ENCODE measurements at places on chromosomes 1 and 21.

- H3K36me3 ChIP-seq: no peaks in the 10 kb centered on the region
- H3K4me1 ChIP-seq: no peaks in the 10 kb centered on the region
- H3K27ac ChIP-seq: no peak overlapping the region
- no peak overlapping the region for H3K4me3 ChIP-seq
- DNase-seq: no peak
Measured at GRCh38 chr1:61569303-61569621, 155.7 kb downstream of the TM2D1 start.

- no peaks in the 10 kb centered on the region for H3K36me3 ChIP-seq
- no peaks in the 10 kb centered on the region for H3K27me3 ChIP-seq
- H3K4me3 ChIP-seq: no peak overlapping the region
Measured at GRCh38 chr1:96076589-96076988, 645.0 kb upstream of the PTBP2 start.

DNA sequence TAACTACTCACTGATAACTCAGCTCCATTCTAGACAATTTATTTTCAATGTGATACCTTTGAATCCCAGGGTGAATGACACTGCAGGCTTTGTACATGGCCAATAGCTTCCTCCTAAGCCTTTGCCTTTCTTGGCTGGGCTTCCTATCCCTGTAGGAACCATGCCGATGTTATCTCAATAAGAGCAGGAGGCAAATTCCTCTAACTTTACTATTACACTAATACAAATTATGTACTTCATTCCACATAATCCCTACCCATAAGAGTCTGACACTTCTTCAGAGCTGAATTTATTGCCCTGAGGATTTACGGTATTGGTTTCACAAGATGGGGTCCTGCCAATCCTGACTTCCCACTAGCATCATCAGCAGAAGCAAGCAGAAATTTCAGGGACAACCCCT, 14.0 kb downstream of the TGFBR3 start:
- no peak overlapping the region for H3K27ac ChIP-seq
- H3K4me1 ChIP-seq: peaks cover 6% of the 10 kb centered on the region
- H3K4me3 ChIP-seq: no peak overlapping the region
- H3K36me3 ChIP-seq: no peaks in the 10 kb centered on the region
- H3K27me3 ChIP-seq: no peaks in the 10 kb centered on the region

- no peaks in the 10 kb centered on the region for H3K36me3 ChIP-seq
- no peak overlapping the region for H3K27ac ChIP-seq
- H3K4me1 ChIP-seq: no peaks in the 10 kb centered on the region
Measured at GRCh38 chr1:9628541-9629444, 22.7 kb upstream of the PIK3CD start.

DNA sequence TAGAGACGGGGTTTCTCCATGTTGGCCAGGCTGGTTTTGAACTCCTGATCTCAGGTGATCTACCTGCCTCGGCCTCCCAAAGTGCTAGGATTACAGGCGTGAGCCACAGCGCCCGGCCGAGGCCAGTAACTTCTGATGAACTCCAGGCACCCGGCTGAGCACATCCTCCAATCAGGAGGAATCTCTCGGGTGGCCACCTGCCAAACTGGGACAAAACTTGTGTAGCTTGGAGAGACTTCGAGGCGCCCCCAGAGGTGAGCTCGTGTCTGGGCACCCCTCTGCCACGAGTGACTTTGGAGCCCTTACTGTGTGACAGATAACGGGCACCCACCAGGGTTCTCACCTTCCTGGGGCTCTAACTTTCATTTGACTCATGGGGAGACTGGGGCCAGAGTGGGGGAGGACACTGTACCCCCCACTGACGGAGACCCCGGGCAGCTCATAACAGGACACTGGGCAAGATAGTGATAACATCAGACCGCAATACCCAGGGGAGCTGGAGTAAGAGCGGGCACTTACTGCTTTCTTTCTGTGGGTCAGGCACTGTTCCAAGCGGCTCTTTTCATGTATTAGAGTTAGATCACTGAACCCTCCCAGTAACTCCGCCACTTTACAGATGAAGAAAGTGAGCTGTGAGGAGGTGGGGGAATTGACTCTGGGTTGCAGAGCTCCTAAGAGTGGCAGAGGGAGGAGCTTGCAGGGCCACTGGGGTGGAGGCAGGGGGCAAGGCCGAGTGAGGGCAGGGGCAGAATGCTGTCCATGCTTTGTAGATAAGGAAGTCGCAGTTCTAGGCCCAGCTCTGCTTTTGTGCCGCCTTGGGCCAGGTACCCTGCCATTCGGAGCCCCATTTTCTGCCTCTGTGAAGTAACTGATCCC, 1.9 kb upstream of the PADI2 start:
- H3K36me3 ChIP-seq: no peaks in the 10 kb centered on the region
- H3K27me3 ChIP-seq: peaks cover 18% of the 10 kb centered on the region
- no peak overlapping the region for H3K27ac ChIP-seq
- H3K4me3 ChIP-seq: no peak overlapping the region
- DNase-seq: peak; percentile 60

DNA sequence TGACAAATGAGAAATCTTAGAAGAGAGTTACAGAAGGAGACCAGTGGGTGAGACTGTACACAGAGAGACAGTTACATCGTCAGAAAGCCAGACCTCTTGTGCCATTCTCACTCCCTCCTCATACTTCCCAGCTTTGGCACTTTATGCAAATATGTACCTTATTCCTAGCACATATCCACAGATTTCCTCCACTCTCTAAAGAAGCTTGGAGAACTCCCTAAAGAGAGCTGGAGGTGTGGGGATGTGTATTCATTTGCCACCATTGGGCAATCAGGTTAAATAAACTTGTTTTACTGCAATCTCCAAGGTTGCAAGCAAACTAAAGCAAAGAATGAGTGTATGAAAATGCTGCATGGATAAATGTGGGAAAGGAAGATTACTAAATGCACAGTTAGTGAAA, 380.9 kb upstream of the PRMT6 start:
- DNase-seq: no peak
- H3K4me1 ChIP-seq: no peaks in the 10 kb centered on the region
- H3K4me3 ChIP-seq: no peak overlapping the region
- no peaks in the 10 kb centered on the region for H3K27me3 ChIP-seq

DNA sequence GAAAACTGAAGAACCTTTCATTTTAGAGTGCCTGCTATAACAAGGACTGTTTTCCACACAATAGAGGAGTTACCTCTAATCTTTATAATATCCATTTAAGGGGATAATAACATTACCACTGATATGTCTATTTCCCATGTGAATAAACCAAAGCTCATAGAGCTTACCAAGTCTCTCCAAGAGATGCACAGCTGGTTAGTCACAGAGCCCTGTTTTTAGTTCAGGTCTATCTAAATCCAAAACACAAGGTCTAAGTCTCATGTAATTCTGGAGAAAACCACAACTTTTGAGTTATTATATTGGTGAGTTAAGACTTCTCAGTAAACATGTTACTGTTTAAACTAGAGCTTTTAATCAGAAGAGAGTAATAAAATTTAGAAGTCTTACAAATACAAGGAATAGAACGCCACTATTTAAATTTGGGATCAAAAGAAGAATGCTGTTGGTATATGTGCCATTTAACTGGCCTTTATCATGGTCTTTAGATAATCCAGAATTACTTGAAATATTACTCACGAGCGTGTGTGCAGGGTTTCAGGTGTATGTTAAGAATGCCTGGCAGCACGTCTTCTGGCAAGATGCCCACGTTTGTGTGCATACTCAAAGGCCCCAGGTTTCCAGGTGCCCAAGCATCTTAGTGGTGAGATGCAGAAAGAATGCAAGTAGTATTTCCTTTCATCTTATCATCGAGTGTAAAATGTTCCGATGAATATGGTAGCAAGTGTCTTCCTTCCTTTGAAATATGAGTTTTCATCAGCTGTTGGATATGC, 190.6 kb downstream of the FMN2 start:
- no peaks in the 10 kb centered on the region for H3K27me3 ChIP-seq
- H3K27ac ChIP-seq: no peak overlapping the region
- H3K36me3 ChIP-seq: no peaks in the 10 kb centered on the region
- H3K4me1 ChIP-seq: no peaks in the 10 kb centered on the region
- no peak overlapping the region for H3K4me3 ChIP-seq

DNA sequence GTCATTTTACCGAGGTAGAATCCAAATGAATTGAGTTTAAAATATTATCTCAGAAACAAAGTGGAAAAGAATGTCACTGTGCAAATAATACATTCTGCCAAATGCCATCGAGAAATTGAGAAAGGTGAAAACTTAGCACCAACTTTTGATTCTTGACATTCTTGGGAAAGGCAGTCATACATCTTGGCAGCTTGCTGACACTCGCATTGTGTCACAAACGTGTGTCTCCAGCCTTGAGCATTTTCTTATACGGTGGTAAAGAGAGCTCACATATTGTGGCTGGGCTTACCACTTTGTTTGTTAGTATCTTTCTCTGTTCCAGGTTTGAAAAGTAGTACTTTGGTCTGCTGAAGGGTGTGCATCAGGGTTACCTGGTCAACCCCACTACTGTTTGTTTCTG, 1456.1 kb downstream of the BRINP3 start:
- DNase-seq: no peak
- no peaks in the 10 kb centered on the region for H3K4me1 ChIP-seq
- no peaks in the 10 kb centered on the region for H3K36me3 ChIP-seq
- H3K4me3 ChIP-seq: no peak overlapping the region
- no peaks in the 10 kb centered on the region for H3K27me3 ChIP-seq

DNA sequence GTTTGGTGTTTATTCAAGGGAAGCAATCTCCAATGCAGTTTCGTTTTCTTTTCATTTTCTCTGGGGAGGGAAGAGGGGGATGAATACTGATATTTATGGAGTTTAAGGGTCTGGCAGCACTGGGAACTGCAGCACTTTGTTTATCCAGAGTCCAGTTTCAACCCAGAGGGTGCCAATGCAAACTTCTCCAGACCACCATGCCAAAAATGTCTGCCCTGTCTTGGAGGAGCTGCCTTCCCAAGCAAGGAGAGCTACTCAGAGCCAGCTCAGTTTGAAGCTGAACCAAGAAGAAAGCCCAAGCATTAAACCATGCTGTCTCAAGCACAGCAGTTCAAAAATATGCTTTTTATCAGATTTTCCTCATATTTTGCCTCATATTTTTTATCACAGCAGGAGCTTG, 589.7 kb downstream of the LMO4 start:
- no peak overlapping the region for H3K27ac ChIP-seq
- no peaks in the 10 kb centered on the region for H3K4me1 ChIP-seq
- no peak overlapping the region for H3K4me3 ChIP-seq
- peak; percentile 7 for DNase-seq
- H3K36me3 ChIP-seq: no peaks in the 10 kb centered on the region
- H3K27me3 ChIP-seq: no peaks in the 10 kb centered on the region

GRCh38 chr21:31395791-31396190, 51.7 kb upstream of the TIAM1 start:
- H3K4me3 ChIP-seq: no peak overlapping the region
- no peak for DNase-seq
- no peaks in the 10 kb centered on the region for H3K36me3 ChIP-seq
- H3K27me3 ChIP-seq: no peaks in the 10 kb centered on the region
- H3K4me1 ChIP-seq: no peaks in the 10 kb centered on the region

DNA sequence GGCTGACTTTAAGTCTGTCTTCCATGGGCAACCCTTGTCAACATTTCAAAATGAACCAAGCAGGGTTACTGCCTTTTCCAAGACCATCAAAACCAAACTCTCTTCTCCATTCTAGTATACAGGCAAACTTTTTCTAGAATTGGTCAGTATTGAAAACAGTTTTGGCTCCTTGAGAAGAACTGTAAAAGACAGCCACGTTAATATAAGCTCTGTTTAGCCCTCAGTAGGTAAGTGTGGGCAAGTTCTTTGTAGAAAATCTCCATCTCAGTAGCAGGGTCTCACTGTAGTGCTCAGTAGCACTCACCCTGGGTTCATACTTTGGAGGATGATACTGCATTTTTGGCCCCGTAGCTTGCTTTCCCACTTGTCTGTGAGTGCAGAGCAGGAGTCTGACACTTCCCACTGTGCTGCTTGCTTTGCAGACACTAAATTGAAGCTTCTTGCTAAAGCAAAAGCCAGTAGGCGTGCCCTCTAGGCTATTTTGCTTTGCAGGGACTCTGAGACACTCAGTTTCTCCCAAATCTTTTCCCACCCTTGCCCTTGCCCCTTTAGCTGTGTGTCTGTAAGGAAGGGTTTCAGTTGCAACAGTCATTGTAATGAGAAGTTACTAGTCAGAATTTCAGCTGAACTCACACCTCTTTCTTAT, 34.3 kb upstream of the CACYBP start:
- no peaks in the 10 kb centered on the region for H3K27me3 ChIP-seq
- no peak overlapping the region for H3K4me3 ChIP-seq
- H3K4me1 ChIP-seq: peaks cover 6% of the 10 kb centered on the region
- DNase-seq: no peak
- no peaks in the 10 kb centered on the region for H3K36me3 ChIP-seq

- no peak for DNase-seq
- no peaks in the 10 kb centered on the region for H3K36me3 ChIP-seq
- H3K27ac ChIP-seq: no peak within 1 kb of the TSS
Measured at GRCh38 chr1:2632561-2633361, at the start of gene MMEL1. TSS of gene MMEL1 (minus strand) at chr1:2633016. CDS start at chr1:2629484, 3,532 bp downstream.

- H3K4me3 ChIP-seq: no peak overlapping the region
- no peak for DNase-seq
- peaks cover 18% of the 10 kb centered on the region for H3K4me1 ChIP-seq
- no peaks in the 10 kb centered on the region for H3K36me3 ChIP-seq
- H3K27ac ChIP-seq: no peak overlapping the region
Measured at GRCh38 chr1:6256645-6257044, 4.3 kb downstream of the GPR153 start.

DNA sequence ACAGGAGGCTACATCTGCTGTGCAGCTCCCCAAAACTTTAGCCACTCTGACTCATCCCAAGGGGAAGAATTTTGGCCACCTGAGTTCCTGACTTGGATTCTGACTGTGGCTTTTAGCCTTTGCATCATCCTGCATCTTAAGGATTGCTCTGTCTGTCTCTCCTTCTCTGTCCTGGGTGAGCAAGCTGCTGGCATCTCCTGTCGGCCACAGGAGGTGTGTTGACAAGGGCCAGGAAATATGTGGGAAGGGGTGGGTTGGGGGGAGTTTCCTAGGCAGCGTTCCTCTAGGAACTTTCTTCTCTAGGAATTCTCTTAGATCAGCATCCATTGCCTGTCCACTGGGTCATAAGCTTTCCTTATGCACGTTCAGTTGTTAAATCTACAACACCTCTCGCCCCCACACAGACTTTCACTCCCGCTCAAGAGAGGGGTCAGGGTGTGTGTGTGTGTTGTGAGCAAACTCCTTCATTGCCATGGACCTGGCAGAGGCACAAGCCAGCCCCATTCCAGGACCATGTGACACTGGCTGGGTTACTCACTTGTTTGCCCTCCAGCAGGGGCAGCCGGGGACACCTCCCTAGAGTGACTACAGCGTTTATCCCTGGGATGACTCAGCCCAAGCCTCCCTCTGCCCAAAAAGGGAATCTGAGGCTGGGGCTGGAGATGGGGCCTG, 145.0 kb upstream of the DUSP10 start:
- H3K36me3 ChIP-seq: no peaks in the 10 kb centered on the region
- H3K27me3 ChIP-seq: no peaks in the 10 kb centered on the region
- peaks cover 7% of the 10 kb centered on the region for H3K4me1 ChIP-seq
- peak; percentile 49 for DNase-seq

All from thyroid gland (tissue), 4 donors.